Spinal cord (tissue), 10 donors: ENCODE measurements at places on chromosomes 1 and 21. TPM values are rescaled to one million over a fixed set of nuclear protein-coding genes. Genes with fewer than 3 reads are reported as not detected.

Gene CD52
- 1.4 TPM for total RNA-seq

Gene CFAP126
- total RNA-seq: 36.8 TPM

Gene RBBP5
- total RNA-seq: 15.5 TPM

Gene VCAM1
- 80.2 TPM for total RNA-seq

Gene ANGPTL3
- total RNA-seq: 0.22 TPM

Gene ARHGAP29
- total RNA-seq: 86.0 TPM
